ENCODE measurements at places on chromosomes 11 and 22.

DNA sequence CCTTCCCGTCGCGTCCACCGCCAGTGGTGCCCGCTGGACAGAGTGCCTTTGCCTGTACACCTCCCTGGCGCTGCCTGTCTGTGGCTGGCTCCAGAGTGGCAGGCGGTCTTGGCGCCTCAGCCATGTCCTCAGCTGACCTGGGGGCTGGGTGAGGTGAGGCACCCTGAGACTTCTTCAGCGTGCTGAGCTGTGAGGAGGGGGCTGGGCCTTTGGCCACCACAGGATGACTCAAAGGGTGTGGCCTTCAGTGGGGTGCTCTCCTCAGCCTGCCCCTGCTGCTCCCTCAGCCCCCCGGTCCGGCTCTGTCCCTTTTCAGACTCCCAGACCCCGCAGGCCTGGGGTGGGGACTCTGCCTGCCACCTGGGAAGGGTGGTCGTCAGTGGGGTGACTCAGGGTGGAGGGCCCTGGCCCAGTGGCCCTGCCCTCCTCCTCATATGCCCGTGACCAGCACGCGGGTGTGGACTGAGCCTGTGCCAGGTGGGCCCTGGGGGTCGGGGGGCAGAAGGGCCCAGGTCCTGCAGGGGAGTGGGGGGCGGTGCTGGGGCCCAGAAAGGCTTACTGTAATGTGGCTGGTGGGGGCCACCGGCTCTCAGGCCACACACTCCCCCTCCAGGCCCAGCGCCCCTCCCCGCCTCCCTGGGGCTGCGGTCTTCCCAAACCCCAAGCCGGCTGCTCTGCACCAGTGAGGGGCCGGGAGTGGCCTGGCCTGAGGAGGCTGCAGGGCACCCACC lies 15.9 kb downstream of the CRELD2 start:
- no peak for DNase-seq

GRCh38 chr22:46967445-46968358 lies 205.3 kb downstream of the TBC1D22A start:
- DNase-seq = no peak

DNA sequence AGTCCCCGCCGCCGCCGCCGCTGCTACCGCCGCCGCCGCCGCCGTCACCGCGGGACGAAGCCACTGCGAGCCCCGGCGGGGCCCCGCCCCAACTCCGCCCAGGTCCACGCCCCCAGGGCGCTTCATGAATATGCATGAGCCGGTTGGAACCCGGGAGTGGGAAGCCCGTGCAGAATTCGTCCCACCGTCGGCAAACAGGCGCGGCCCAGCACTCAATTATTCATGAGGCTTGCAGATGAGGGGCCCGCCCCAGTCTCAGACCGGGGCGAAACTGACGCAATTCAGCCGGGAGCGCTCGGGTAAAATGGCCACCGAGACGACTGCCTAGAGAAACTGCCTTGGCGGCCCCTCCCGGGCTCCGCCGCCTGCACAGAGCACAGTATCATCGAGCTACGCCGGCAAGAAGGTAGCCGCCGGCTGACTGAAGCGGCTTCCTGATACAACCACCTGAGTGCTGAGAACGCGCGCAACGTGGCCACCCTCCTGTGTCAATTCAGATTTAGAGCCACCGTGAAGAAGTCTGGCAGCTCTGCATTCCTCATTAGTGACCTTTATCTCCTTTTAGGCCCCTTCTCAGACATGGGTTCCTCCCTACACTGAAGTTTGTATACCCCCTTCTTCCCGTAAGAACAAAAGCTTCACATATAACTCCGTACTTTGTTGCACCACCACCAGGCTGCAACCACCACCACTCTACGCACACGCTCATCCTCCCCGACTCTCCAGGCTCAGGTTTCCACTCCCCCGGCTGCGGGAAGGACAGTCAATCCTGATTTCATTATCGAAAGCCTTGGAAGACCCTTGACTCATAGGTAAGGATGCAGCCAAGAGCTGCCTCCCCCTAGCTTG lies at the start of gene TNKS1BP1:
Gene TNKS1BP1 (minus strand): TSS at position 67 of the 849 bp plus-strand sequence. CDS start 3,067 bp downstream, outside the sequence.
- peak; percentile 88 for DNase-seq

GRCh38 chr11:127496165-127496564 lies 495.6 kb upstream of the KIRREL3 start:
- DNase-seq = no peak

- DNase-seq = no peak
Measured at GRCh38 chr11:93519179-93519578, 24.0 kb downstream of the SMCO4 start.

- DNase-seq = no peak
Measured at GRCh38 chr11:31877083-31877482, 66.0 kb upstream of the PAX6 start.

GRCh38 chr22:28977060-28977459 lies 84.6 kb downstream of the C22orf31 start:
- DNase-seq = no peak

DNA sequence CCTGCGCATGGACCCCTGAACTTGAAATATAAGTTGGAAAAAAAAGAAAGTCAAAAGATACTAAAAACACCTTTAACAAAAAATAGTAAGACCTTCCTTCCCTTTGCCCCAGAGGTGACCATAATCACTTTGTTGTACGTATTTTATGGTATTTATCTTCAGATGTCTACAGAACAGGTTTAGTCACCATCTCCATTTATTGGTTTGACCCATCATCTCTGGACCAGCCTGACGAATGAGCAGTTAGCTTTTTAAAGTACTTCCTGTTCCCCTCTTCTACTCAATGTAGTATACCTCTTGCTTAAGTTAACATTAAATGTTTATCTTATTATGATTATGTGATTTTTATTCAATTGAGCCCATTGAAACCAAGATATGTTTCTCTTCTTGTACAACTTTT lies 64.7 kb upstream of the CREB3L1 start:
- DNase-seq = no peak

DNA sequence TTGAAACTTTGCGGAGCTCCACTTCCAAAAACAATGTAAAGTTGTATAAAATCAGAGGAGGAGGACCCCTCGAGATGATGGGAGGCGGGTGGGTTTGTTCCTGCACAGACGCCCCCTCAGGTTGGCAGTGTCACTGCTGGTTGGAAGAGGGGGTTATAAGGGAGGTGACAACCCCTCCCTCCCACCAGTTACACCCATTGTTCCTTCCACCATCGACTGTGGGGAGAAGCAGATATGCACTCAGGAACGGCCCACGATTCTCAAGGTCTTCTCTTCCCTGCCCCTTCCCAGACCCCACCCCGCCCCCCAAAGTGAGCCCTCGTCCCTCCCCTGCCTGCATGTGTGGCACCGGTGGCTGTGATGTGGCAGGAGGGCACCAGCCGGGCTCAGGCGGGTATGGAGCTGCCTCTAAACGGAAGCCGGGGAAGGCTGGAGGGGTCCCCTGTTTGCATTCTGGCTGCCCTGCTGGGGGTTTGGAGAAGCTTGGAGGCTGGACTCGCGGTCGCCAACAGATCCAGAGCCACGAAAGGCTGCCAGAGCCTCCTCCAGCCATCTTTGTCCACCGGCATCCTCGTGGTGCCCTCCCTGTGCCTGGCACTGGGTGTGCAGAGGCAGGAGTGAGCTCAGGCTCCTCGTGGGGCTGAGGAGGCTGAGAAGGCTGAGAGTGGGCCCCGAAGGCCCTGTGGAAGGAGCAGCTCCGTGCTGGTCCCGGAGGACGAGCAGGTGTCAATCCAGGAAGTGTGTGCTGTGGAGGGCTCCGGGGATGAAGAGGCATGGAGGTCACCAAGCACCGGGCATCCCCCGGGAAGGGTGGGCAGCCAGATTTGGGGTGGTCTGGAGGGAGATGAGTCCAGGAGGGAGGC lies 778 bp downstream of the KDELR3 start:
- DNase-seq = no peak

- DNase-seq = no peak
Measured at GRCh38 chr11:22225190-22225589, 32.3 kb downstream of the ANO5 start.

- no peak for DNase-seq
Measured at GRCh38 chr11:105923807-105924206, 98.2 kb downstream of the MSANTD4 start.

DNA sequence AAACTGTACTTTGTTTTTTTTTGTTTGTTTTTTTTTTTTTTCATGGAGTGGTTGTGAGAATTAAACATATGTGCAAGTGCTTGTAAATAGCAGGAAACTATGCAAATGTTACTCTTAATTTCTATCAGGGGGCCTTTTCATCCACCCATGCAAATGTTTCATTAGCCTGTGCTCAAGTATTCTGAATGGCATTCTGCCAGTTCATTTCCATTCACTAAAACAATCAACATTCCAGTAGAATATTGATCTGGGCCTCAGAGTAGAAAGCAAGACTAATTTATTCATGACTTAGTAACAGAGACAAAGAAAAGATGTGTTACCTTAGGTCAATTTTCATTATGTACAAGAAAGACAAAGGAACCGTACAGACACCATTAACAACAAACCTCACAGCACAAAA lies 971.4 kb downstream of the DLG2 start:
- DNase-seq = no peak

All from AG04449 (cell line).